Astrocyte (in vitro differentiated cells and primary cell): ENCODE measurements at places on chromosomes 11 and 22.

DNA sequence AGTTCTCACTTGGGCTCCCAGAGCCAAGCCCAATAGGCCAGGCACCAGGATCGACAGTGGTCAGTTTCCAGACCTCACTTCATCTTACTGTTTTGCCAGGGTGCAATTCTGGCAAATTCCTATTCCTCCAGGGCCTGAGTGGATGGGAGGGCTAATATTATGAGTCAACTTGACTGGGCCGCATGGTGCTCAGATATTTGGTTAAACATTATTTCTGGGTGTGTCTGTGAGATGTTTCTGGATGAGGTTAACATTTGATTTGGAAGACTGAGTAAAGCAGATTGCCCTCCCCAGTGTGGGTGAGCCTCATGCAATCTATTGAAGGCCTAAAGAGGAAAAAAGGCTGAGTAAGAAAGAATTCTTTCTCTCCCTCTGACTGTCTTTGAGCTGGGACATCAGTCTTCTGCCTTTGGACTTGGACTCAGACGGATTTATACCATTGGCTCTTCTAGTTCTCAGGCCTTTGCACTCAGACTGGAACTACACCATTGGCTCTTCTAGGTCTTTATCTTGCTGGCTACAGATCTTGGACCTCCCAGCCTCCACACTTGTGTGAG, 132.9 kb upstream of the ZBED5 start:
- DNase-seq: no peak

DNA sequence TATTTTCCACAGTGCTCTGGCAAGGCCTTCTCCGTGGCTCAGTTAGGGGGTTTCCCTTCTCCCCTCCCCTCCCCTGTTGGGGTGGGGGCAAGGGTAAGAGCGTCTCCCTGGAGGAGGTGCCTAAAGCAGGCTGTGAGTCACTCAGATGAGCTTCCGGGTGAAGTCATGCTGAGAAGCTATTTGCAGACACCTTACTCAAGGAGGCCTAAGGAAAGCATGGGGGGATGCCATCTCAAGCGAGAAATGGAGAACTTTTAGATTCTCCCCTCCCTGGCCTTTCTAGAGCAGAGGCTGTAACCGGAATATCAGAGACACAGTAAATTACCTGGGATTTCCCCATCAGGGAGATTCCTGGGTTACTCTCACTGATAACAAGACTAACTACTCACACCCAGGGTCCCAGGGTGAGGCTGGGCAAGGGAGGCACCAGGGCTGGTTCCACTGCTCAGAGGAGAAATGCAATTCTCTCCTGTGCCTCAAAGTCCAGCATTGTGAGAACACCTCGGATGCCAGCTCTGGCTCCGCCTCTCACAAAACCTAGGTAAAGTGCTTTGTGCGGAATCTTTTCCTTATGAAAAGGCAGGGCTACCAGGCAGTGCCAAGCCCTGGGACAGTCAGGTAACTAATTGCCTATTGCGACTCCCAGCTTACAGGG, 123.6 kb downstream of the ABTB2 start:
- peak; percentile 75 for DNase-seq

- no peak for DNase-seq
Observed at GRCh38 chr22:20116376-20116950, 559 bp downstream of the RANBP1 start.

DNA sequence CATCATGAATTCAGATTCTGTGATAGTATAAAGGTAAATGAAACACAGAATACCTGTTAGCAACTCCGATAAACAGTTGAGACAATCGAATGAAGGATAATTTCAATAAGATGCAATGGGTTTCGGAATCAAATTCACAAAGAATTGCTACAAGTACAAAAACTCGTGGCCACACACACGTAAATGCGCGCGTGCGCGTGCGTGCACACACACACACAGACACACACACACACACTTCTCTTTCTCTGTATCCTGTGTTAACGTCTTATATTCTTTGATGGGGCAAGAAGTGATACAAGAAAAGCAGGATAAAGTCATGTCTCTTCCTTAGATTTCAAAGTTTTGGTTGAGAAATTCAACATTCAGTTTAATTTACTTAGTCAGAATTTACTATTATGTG, 57.2 kb downstream of the FOLH1 start:
- no peak for DNase-seq

DNA sequence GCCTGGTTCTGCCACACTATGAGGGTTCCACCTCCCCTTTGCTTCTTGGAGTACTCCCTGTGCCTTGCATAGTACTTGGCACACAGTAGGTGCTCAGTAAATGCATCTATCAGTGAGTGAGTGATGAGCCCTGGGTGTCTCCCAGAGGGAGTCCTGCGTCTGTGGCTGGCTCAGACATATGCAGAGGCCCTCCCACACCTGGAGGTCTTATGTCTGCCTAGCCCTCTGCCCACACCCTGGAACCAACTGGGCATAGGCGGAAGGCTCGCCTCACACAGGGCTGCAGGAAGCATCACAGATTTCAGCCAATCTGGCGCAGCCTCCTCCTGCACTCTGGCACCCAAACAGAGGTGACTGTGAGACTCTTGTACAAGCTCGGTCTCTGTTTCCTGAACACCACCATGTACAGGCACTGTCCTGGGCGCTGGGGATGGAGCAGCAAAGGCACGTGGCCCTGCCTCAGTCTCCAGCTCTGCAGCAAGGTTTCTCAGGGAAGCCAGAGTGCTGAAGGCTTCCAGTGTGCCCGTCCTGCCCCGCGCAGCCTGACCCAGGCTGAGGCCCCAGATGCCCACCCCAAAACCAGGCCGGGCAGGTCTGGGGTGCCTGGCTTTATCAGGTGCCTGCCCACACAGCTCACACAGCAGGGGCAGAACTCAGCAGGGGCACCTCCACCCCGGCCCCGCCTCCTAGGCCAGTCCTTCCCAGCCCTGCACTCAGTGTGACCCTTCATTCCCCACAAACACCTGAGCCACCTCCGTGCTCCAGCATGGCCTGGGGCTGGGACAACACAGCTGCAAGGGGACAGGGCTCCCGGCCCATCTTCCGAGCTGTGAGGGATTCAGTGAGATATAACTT, 26.7 kb downstream of the FLRT1 start:
- no peak for DNase-seq

- DNase-seq: no peak
Observed at GRCh38 chr11:36227044-36227443, 62.2 kb downstream of the COMMD9 start.

DNA sequence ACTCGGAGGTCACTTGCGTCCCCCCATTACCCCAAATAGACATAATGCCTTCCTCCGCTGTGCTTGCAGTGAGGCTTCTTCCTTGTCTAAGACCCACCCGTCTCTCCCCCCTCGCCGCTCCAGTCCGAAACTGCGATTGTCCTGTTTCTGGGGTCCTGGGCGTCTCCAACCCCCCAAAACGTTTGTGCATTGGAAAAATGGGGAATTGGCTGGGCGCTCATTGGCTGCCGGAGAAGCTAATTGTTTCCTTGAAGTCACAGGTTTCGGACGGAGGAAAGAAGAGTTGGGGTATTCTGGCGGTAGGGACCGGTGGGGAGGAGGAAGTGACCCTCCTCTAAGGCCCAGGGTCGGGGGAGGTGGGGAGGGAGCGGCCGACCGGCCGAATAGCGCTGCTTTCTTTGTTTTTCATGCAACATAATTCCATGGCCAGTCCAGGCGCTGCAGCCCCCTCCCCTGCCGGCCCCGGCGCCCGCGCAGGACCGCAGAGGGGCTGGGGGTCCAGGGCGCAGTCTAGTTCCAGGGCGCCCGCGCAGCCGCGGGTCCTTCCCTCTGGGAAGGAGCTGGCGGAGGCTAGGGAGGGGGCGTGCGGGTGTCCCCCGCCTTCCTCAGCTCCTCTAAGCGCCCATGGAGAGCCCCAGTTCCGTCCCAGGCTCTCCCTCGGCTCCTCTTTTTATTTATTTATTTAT, 12.7 kb upstream of the CPT1A start:
- DNase-seq: no peak

- DNase-seq: no peak
Observed at GRCh38 chr22:43085658-43086606, 3.3 kb downstream of the TTLL1 start.
